MV-4-11 (cell line): ENCODE measurements at places on chromosomes 2 and 18.
A peak's percentile ranks its signal among the peaks of the same experiment; 100 is the strongest.

GRCh38 chr18:39825485-39826150 lies 2129.4 kb upstream of the PIK3C3 start:
- no peak for DNase-seq

- DNase-seq = peak; percentile 65
Measured at GRCh38 chr2:149017116-149017985, 21.1 kb upstream of the LYPD6B start.

GRCh38 chr2:199742884-199743283 lies 108.1 kb downstream of the FTCDNL1 start:
- no peak for DNase-seq

DNA sequence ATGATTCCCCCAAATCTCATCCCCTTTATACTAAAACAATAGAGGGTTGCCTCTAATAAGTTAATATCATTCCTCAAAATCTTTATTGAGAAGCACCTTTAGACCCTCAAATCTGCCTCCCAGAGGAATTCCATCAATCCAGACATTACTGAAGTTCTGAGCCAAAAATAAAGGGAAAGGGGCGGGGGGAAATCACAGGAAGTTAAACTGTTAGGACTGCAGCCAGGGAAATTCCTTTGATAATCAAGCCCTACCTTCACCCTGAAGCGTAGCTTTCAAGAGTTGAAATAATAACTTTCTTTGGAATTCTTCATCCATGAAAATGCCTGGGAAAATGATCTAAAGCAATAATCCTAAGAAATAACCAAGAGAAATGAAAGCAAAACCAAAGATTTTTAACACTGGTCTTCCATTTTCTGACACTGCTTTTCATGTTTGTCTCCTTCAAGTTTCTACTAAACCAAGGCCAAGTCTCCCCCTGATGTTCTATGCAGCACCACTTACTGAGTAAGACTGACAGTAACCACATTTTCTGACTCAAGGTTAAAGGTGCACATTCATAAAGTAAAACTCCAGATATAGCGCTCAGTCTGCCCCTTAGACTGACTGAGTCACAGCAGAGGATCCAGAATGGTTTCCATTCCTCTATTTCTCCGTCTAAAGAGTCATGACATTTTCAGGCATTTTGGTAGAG lies 78.2 kb downstream of the TCF4 start:
- peak; percentile 67 for DNase-seq

GRCh38 chr2:6510532-6510931 lies 355.2 kb downstream of the CMPK2 start:
- DNase-seq = no peak

- DNase-seq = peak; percentile 79
Measured at GRCh38 chr2:53202063-53202462, 565.5 kb upstream of the CHAC2 start.

GRCh38 chr2:99422599-99422998 lies 67.2 kb downstream of the REV1 start:
- DNase-seq = peak; percentile 69

- no peak for DNase-seq
Measured at GRCh38 chr18:25834061-25834460, 256.4 kb downstream of the SS18 start.

GRCh38 chr2:46013726-46014125 lies 283.5 kb upstream of the EPAS1 start:
- no peak for DNase-seq

GRCh38 chr2:204869132-204869823 lies 324.0 kb downstream of the PARD3B start:
- no peak for DNase-seq

DNA sequence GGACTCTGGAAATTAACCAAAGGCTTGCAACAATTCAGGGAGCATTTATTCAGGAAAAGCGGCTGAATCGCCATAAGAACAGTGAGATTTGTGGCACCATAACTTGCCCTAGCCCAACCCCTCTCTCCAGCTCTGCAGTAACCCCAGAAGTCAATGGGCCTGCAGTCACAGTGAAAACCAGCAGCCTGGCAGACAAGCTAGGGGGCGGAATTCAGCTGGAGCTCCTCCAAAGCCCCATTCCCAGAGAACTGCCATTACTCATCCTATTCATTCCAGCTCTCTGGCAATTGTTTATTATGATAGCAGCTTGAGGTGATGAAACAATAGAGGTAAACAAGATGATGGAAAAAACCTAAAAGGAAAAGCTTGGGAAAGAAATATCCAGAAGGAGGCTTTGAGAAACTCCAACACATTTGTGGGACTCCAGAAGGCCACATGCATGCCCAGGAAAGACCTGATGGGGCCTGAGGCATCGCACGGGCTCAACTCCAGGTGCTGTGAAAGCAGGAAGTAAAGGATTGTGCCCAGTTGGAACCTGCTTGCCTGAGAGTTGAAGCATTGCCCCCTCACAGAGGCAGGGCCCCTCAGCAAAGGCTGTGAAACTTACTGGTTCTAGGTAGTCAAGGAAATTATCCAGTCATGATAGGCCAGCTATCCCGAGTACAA lies 126.7 kb downstream of the TWIST2 start:
- no peak for DNase-seq

DNA sequence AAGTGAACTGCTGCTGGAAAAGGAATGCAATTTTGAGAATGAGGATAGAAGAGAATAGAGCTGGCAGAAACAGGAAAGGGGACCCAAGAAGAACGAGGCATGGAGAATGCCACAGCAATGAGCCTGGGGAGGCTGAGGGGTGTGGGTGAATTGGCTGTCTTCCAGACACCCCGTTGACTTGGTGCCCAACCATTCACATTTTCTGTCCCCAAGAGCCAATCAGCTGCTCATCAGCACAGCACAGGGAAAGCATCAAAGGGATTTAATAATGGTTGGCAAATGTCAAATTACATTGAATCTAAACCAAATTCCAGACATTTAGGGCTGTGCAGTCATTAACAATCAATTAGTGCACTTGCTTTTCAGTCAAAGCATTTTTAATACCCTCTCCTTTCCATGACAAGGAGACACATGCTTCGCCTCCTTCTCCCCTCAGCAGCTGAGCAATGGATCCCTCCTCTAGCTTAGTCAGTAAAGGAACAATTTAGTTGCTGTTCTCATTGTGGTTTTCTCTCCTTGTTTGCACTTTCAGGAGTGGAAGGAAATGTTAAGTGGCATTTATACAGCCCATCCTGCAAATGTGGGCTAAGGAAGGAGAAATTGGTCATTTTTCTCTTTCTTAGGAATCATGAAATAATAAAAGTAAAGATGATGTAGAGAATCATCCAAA lies 98.8 kb downstream of the KLF7 start:
- DNase-seq = no peak

- DNase-seq = no peak
Measured at GRCh38 chr2:46390901-46391395, 88.4 kb upstream of the TMEM247 start.

DNA sequence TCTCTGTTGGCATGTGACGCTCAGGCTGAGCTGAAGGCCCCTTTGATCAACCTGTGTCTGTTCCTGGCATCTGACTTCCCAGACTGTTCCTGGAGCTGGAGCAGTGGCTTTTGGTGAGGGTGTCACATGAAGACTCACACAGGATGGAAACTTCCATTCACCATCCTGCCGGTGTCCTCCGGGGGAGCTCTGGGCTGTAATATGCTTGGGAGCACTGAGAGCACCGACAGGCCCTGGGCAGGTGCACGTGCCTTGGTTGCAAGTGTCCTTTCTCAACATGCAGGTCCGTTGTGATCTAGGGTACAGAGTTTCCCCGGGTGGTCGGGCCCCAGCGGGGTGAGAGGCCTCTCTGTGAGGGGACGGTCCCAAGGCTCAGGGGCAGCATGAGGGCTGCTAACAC lies 24.8 kb upstream of the GBX2 start:
- DNase-seq = no peak

- DNase-seq = no peak
Measured at GRCh38 chr2:239678666-239679296, 278.0 kb upstream of the HDAC4 start.

DNA sequence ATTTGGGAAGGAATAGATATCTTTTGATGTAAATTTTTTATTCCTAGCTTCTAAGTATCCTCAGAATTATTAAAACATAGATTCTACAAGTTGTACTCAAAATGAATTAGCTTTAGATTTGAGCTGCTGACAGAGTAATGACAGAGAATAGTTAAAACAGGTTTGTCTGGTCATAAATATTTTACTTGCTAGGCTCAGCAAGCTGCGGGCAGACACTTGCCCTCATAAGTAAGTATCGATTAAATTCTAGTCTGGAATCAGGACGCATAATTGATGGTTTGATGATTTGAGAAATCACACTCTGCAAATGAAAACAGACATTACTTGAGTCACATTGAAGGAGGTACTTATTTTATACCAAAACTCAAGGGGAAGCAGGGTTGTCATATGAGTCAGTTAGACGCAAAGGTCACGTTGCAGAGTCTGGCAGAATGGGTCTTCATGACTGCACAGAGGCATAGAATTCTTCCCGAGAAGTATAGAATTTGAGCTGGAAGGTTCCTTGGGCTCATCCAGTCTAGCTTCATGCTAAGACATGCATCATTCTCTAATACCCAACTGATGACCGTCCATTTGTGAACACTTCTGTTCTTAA lies 27.5 kb downstream of the ARL4C start:
- DNase-seq = no peak

DNA sequence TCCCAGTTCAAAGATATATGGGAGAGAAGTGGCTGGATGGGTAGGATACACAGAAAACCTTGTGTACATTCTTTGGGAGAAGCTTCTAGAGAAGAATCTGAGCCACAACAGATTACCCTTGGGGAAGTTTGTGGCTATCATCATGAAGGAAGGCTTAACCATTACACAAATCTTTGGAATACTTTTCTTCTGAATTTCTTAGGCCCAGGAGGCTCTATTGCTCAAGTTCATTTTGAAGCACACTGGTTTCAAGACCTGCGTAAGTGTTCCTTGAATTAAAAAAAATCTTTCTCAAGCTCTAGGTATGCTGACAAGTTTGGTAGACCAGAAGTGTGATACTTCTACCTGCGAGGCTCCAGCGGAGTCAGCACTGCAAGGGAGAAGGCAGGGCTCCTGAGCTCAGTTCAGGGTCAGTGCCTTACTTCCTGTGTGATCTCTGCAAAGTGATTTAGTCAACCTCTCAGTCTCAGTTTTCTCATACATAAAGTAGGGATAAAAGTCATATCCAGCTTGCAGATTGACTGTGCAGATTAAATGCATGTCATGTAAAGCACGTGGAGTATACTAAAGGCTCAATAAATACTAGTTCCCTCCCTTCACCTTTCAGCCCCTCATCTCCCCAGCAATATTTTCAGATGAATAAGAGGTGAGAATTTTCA lies 438.6 kb downstream of the DLGAP1 start:
- no peak for DNase-seq

DNA sequence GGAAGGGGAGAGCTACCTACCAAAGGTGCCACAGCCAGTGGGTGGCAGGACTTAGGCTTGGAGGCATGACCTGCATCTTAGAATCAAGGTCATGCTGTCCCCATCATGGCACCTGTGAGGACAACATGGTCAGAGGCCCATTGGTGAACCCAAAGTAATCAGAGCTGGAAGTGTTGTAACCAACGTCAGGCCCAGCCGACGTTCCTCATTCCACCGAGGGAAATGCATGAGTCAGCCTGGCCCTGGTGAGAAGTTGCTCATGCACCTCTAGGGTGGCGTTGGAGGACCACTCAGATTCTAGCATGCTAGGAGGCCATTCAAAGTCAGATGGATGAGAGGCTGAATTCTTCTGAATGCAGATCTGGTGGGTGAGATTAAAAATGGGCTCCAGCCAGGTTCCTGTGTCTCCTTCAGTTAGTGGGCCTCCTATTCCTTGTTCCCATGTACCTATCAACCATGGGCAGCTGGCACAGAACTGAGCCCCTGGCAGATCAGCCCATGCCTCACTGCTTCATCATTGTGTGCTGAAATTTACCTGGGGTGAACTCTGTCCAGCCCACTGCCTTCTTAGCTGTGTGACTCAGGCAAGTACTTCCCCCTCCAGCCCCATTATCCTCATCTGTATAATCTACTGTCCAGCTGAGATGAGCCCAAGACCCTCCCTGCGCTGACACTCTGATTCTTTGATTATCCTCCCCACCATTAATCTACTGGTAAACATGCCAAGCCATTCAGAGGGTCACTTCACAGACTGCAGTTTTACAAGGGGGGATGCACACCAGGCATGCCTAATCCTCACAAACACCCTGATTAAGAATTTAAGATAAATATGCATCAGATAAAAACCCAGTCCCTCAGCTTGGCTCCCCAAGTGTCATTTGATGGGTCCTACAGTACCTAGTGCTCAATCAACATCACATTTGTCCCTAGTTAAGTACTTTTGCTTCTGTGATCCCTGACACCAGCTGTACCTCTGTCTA lies 14.0 kb downstream of the SLC14A2 start:
- DNase-seq = peak; percentile 66

DNA sequence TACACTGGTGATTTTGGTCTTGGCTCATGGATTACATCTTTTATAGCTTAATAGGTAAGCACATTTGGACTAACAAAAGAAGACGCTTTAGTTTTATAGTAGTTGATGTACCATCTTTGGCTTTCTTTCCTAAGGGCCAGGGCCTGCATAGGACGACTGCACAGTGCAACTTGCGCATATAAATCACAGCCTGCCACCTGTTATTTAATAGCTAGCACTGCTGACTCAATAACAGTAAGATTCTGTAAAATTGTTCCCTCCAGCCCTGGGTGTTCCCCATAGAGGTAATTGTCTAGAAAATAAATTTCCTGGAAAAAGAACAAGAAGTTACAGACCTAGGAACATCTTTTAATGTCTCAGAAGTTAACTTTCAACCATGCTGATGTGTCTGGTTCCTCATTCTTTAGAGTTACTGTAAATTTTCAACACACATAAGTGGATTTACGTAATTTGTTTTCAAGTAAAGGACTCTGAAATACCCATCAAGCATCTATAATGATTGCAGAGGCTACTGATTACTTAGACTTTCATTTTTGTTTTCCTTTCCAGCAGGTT lies 594.2 kb upstream of the NXPH2 start:
- DNase-seq = peak; percentile 66

DNA sequence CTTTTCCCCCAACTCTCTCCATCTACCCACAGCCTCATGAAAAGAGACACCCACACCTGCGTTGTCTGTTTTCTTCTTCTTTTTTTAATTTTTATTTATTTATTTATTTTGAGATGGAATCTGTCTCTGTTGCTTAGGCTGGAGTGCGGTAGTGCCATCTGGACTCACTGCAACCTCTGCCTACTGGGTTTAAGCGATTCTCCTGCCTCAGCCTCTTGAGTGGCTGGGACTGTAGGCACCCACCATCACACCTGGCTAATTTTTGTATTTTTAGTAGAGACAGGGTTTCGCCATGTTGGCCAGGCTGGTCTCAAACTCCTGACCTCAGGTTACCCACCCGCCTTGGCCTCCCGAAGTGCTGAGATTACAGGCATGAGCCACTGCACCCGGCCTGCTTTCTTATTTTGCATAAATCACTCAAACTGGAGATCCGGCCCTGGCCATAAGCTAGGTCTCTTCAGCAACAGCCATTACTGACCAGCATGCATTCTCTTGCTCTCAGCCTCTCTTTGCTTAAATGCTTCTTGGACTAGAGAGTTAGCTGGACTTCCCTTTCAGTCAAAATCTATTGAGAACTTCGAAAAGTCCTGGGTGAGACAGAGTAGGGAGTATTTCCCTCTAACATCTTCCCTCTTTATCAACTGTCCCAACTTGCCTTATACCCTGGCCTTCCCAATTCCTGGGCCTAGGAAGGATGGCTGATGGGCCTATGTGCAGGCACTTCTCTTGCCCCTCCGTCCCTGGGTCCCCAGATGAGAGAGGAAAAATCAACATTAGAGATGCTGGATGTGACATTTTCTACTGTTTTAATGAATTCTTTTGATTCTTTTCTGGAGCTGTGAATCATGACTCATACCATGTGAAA lies 27.3 kb downstream of the MYCN start:
- no peak for DNase-seq

- peak; percentile 56 for DNase-seq
Measured at GRCh38 chr2:46062637-46063412, 234.4 kb upstream of the EPAS1 start.
